ENCODE measurements at places on chromosomes 5 and 9. TPM values are rescaled to one million over a fixed set of nuclear protein-coding genes. Genes with fewer than 3 reads are reported as not detected.

GRCh38 chr9:100129772-100130171 lies 30.7 kb downstream of the INVS start:
- DNase-seq: no peak

GRCh38 chr5:95837492-95837891 lies 15.0 kb upstream of the GLRX start:
- no peak for DNase-seq

- peak; percentile 65 for DNase-seq
Observed at GRCh38 chr9:35618854-35619799, 914 bp upstream of the CD72 start.

GRCh38 chr5:168752012-168752411 lies 172.8 kb upstream of the PANK3 start:
- DNase-seq: no peak

- DNase-seq: no peak
Observed at GRCh38 chr5:41925555-41925951, 472 bp downstream of the FBXO4 start.

The STOM gene
- total RNA-seq: 241 TPM

The PCDHGC5 gene
- 0.50 TPM for total RNA-seq

All from natural killer cell (primary cell).